Stimulated activated CD4-positive, alpha-beta T cell treated with anti-CD3 and anti-CD28 coated beads, Interleukin-2, amount 100 ng/mL, for 24 hours (primary cell): ENCODE measurements at places on chromosomes 2 and 18.

DNA sequence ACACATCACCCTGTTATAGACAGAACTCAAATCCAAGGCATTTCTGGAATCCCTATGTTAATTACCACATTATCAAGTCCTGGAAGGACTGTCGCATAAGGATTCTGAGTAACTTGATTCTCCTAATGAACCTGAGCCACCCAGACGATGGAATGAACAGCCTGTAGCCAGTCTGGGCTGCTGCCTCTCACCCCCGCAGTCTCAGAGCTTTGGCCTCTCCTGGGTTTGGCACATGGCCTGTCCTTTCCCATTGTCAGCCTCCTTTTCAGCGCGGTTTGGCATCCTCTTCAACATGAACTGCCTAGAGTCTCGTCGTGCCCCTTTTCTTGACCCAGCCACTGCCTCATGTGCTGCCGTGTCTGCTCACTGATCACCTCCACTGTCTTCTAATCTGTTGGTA is 147.6 kb downstream of the SLC8A1 start:
- no peak for DNase-seq

DNA sequence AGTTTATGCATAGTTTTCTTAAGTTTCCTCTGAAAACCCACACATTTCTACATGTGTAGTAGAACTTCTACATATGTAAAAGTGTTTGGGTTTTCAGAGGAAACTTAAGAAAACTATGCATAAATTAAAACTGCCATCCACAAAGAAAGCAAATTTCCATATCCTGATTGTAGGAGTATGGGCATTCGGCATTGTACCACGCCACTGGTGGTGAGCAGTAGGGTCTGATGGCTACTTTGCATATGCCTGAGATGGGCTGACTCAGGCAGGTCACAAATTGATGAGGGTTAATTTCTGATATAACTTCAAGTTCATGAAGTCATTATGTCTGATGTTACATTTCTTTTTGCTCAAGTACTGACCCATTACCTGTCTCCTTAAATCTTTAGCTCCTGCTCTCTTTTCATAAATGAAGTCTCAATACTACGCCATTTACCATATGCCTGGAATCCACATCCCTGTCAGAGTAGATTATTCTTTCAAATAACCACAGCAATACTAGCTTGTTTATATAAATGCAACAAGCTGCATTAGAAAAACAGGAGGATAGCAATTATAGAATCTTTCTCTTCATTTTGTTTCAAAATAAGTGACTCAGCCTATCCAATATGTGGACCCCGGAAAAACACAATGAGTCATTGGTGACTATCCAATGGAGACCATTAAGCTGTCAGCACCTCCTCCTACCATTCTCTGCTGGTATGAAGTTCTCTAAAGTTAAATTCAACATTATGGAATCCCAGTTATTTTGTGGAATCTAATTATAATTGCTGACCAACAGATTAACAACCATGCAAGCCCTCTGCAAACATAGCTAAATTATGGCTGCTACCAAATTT is 355.2 kb upstream of the UBE2E3 start:
- no peak for DNase-seq

DNA sequence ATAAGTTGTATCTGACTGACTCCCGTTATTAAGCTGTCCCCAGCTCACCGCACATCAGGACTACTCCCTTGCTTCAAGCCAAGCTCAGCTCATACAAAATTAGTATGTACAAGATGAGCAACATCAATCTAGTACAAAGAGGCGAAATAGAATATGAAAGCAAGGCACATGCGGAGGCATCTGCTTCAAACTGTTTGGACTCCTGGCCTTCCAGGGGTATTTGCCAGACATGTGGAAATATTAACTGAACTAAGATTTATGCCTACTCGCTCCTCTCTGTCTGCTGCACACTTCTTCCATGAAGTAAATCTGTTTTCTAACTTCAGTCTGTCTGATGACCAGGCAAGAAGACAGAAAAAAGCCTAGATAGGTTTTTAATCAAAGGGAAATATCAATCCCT is 499.8 kb downstream of the PID1 start:
- DNase-seq: no peak

- no peak for DNase-seq
Measured at GRCh38 chr2:132274000-132274399, 112.2 kb upstream of the ANKRD30BL start.

GRCh38 chr2:229141424-229142025 is 129.6 kb downstream of the PID1 start:
- DNase-seq: no peak
